ENCODE measurements at places on chromosomes 12 and 14.

GRCh38 chr12:94033101-94033500 is 115.3 kb upstream of the PLXNC1 start:
- no peak for DNase-seq

GRCh38 chr14:37622231-37622923 is 26.9 kb downstream of the TTC6 start:
- peak; percentile 26 for DNase-seq

GRCh38 chr14:104770851-104771272 is 17.9 kb downstream of the SIVA1 start:
- DNase-seq: no peak

GRCh38 chr14:23025151-23025814 is 9.4 kb downstream of the PSMB5 start:
- no peak for DNase-seq

DNA sequence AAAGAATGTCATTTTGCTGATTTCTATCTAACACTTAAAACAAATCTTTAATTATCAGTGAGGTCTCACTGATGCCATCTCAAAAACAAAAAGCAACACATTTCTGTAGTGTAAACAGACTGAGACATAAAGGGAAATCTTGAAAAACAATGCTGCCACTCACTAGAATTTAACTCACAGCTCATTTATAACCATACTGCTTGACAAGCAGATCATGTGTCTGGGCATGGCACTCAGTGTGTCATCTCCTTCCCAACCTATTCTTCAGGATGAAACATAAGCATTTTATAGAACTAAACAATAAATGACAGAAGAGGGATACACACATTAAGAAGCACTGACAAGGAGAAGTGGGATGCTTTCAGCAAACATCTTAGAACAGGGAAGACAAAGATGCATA is 22.4 kb downstream of the ATF7 start:
- no peak for DNase-seq

- DNase-seq: no peak
Measured at GRCh38 chr12:64007853-64008252, 163.4 kb downstream of the SRGAP1 start.

- peak; percentile 29 for DNase-seq
Measured at GRCh38 chr14:39988939-39989338, 556.7 kb upstream of the FBXO33 start.

DNA sequence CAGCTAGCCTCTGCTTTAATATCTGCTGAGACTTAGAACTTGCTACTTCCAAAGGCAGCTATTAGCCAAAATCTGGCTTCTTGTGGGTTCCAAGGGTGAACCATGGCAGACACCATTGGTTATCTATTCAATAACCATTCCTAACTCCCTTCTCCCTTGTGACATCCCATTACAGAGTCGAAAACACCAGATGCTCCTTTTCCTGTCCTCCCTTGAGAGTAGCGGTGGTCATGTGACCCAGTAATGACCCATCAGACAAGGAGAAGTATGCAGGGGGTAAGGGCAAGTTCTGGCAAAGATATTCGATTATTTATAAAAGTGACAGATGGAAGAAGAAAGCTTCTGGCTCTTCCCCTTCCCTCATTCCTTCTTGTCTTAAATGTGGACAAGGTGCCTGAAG is 20.1 kb downstream of the TGFB3 start:
- DNase-seq: no peak

DNA sequence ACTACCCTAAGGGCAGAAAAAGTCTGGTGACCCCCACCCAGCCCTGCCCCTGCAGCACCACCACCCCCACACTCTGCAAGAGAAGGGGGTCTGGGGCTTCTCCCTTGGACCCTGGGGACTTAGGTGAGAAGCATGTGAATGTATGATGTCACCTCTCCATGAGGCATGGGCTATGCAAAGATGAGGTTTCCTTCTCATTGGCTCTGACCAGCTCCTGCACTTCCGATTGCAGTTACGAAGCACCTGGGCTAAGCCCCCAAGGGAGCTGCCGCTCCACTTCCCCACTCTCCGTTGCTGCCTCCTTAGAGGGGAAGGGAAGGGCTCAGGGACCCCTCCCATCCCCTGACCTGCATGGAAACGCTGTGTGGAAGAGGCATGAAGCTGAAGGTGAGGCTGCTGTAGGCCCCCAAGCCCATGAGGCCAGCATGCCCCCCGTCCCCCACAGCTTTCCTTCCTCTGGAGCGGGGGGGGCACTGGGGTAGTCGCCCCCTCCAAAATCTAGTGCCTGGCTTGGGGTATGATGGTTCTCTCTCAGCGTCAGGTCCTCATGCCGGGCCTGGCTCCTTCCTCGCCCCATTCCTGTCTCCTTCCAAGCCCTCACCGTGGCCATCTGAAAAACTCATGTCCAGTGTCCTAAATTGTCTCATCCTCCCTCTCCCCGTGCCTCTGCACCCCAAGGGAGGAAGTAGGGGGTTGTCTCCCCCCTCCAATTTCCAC is 5.5 kb upstream of the DDX23 start:
- DNase-seq: no peak

DNA sequence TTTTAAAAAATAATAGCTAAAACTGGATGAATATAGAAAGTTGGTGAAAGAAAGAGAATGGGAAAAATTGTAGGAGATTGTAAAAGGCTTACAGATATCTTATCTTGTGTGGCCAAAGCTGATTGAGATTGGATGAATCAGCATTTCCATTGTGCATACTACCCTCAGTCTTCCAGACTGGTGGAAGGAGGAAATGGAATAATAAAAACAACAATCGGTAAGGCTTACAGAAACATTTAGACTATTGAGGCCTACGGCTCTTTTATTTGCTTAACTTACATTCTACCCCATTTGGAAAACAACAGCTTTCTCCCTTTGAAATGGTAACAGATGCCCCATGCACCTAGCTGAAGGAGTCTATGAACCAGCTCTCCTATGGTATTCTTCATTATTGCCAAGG is 129.8 kb downstream of the PTPRB start:
- DNase-seq: no peak

DNA sequence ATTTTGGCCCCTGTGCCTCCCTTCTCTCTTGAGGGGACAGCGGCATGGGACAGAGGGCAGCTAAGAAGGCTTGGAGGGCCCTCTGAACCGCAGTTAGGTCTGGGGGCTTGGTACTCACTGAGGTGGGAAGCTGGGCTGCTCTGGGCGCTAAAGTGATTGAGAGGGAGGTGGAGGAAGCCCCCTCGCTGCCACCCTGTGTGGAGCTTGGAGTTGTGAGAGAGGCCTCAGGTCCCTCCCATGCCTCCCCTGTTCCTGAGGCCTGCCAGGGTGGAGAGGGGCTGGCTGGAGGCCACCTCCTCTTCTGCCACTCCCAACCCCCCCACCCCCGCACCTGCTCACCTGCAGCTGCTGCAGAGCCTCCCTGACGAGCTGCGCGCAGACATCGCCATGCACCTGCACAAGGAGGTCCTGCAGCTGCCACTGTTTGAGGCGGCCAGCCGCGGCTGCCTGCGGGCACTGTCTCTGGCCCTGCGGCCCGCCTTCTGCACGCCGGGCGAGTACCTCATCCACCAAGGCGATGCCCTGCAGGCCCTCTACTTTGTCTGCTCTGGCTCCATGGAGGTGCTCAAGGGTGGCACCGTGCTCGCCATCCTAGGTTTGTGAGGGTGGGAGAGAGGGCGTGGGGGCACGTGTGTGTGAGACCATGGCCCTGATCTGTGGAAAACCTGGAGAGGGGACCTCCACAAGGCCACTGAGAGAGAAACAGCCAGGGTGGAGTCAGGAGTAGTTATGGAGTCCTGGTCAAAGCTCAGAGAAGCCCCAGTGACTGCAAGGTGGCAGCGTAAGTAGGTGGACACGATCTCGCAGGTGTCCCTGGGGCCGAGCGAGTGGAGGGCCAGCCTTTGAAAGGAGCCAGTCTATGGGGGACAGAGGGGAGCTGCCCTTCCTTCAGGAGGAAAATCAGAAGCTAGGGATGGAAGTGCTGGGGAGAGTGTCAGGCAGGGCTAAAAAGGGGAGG is 11.2 kb downstream of the KCNH3 start:
- no peak for DNase-seq

DNA sequence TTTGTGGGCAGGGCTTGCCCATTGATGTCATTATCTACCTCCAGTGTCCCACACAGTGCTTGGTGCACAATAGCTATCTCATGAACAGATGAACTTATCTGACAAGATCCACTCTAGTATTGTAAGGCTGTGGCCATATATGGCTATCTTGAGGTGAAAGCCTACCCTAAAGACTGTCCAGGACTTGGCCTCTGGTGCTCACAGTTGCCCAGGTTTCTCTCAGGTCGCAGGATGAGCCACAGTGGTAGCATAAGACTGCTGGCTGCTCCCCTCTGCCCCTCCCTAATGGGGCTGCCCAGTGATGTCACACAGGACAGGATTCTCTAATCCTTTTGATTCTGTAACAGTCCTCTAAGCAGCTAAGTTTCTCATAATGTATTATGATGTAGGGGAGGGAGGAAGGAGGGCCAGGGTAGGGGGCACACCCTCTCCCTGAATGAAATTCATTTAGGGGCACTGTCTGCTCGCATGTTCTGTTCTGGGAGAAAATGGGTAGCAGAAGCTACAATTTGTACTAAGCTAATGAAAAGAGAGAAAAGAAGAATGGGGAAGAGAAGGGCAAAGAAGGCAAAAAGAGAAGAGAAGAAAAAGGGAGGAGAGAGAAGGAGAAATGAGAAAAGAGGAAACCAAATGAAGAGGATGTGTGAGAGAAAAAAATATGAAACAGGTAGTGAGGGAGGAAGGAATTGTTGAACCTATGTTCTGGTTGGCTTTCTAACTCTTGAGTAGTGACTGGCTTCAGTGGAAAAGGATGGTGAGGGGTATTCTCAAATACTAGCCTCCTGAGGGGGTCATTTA is 3.4 kb upstream of the PPM1A start:
- no peak for DNase-seq

- DNase-seq: no peak
Measured at GRCh38 chr14:77046721-77047120, 18.2 kb upstream of the IRF2BPL start.

DNA sequence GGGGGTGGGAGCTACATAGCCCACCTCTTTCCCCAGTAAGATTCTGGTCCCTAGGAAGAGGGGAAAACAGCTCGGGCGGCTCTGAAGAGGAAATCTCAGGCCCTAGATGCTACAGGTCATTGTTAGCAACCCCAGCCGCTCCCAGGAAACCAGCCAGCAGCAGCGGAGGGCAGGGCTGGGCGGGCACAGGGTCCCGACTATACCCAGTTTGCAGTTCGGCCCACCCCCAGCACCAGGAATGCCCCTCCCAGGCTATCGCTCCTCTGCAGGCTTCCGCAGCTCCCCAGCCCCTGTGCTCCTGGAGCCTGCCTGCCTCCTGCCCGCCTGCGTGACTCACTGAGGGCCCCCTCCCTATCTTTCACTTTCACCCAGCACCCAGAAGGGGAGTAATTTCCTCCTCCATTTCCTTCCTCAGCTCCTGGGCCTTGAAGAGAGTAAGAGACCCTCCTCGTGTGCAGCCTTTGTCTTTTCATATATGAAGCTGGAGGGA is 27.2 kb upstream of the PNMA1 start:
- peak; percentile 61 for DNase-seq

- DNase-seq: no peak
Measured at GRCh38 chr12:38838056-38838850, 67.1 kb downstream of the CPNE8 start.

DNA sequence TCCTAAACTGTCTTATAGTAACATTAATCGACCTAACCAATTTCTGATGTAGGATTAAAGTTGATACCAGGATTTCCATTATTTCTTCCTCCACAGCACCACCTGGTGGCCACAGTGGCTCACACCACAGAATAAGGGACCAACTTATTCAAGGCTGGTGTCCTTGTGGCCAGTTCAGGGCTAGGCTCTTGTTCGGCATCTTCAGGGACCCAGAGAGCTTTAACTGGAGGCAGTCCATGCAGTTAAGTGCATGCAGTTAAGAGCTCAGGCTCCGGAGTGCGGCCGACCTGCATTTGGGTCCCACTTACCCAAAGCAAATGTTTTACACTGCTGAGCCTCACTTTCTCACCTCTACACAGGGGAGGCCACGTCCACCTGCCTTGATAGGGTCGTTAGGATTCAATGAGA is 42.0 kb upstream of the GPR68 start:
- DNase-seq: peak; percentile 72

DNA sequence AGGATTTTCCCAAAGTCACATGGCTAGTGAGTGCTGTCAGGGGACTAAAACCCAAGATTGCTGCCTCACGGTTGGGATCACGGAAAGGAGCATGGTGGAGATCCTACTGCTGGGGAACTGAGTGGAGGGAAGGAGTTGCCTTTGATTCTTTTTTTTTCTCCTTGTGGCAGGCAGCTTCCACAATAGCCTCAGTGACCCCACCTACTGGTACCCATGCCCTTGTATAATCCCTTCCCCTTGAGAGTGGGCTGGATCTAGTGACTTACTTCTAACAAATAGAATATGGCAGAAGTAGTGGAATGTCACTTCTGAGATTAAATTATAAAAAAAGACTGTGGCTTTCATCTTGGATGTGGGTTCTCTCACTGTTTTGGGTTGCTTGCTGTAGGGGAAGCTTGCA is 135.7 kb downstream of the DICER1 start:
- no peak for DNase-seq
